Esophagus muscularis mucosa (tissue), 4 donors: ENCODE measurements at places on chromosomes 16 and 17.

DNA sequence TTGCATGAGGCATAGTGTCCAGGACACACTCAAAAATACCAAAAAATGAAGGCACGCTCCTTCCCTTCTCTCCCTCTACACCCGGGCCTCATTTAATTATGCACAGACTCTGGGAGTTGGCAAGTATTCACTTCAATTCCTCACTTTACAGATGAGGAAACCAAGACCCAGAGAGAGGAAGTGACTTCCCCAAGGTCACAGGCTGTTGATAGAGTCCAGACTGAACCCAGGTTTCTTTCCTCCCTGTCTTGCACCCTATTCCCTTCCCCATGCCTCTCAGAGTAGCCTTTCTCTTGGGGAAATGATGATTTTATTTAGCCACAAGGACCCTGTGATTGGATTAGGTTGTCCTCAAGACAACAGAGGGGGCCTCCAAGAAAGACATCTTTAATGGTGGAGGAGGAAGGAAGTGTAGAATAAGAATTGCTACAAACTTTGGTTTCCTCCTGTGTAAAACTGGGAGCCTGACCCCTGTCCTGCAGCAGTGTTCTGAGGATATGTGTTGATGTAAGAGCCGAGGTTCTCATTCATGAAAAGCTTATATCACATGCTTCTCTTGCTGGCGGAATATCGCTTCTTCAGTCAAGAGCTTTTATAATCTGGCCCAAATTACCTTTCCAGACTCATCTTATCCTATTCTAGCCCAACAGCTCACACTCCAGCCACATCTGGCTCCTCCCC is 48.8 kb upstream of the SIAH1 start:
- DNase-seq, result no peak

GRCh38 chr16:31465788-31466370 is 6.1 kb upstream of the TGFB1I1 start:
- DNase-seq, result no peak

DNA sequence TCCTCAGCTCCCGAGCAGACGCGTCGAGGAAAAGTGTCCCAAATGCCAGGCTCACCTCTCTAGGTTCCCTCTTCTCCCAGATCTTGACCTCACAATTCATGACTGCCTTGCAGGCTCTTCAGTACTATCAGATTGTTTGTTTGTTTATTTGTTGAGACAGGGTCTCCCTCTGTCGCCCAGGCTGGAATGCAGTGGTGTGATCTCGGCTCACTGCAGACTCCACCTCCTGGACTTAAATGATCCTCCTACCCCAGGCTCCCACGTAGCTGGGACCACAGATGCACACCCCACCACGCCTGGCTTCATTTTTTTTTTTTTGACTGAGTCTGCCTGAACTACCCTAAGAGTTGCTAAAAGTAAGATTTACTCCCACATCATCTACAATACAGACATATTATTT is 15.9 kb downstream of the TMEM235 start:
- no peak for DNase-seq

DNA sequence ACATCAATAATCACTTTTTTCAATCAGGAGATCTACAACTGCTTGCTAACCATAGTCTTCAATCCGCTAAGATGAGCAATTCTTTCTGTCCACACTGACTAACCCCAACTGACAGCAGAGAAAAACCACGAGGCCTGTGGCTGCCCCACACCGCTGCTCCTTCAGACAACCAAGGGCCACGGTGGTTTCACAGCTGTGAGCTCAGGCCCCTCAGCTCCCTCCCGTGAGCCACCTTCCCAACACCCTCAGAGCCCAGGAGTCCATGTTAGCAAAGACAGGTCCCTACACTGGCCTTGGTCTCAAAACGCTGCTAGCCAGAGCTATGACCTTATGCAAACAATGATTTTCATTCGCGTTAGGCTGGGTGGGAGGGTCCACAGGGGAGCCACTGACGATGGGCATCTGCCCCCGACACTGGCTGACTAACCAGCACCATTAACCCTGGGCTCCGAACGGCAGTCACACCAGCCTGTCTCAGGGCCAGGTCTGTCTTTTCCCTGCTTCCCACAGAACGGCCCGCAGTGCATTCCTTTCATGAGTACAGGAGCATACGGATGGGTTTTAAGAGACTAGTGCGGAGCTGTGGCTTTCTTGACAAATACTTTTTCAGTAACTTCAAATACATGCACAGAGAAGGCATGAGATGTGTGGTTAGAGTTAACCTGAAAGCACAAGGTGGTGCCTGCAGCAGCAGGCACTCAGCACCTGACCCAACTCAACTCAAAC is 67.3 kb downstream of the ANKRD11 start:
- DNase-seq, result no peak

GRCh38 chr16:85286951-85287814 is 174.9 kb upstream of the CIBAR2 start:
- DNase-seq, result no peak

- no peak for DNase-seq
Measured at GRCh38 chr17:77513045-77513444, 372.3 kb downstream of the SEC14L1 start.

GRCh38 chr17:39231591-39232551 is 6.1 kb upstream of the STAC2 start:
- DNase-seq, result no peak

- no peak for DNase-seq
Measured at GRCh38 chr16:20074099-20074991, 655 bp upstream of the GPR139 start.

DNA sequence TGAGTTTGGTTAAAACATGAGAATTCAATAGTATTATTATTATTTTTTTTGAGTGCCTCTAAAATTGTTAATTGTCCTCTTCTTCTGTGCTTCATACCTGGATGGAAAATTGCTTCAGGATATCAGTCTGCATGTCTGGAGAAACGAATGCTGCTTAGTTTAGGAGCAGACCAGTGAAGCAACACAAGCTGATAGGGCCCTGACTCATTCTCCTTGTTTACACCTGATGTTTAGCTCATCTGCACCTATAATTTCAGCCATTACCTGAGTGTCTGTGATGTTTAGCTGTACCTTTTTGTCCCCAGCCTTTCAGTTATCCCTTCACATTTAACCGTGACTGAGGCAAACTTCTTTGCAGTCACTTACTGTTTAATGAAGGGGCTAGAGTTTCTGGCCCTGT is 14.8 kb downstream of the SNTB2 start:
- no peak for DNase-seq

DNA sequence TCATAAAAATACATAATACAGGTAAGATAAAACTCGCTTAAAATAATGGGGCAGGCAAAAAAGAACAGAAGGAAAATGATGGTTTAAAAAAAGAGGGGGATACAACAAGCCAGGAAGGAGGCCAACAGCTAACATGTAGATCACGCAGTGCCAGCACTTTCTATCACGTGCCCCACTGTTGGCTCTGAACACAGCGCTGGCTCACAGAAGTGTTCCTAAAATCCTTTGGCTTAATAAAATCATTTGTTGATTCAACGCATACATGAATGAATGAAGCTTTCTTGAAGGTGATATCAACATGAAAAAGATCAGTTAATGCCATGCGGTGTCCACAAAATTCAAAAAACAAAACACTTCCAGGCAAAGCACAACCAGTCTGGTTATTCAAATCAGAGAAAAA is 8.5 kb downstream of the ITGAE start:
- no peak for DNase-seq

GRCh38 chr17:74671031-74671771 is 41.5 kb downstream of the CD300LF start:
- no peak for DNase-seq

DNA sequence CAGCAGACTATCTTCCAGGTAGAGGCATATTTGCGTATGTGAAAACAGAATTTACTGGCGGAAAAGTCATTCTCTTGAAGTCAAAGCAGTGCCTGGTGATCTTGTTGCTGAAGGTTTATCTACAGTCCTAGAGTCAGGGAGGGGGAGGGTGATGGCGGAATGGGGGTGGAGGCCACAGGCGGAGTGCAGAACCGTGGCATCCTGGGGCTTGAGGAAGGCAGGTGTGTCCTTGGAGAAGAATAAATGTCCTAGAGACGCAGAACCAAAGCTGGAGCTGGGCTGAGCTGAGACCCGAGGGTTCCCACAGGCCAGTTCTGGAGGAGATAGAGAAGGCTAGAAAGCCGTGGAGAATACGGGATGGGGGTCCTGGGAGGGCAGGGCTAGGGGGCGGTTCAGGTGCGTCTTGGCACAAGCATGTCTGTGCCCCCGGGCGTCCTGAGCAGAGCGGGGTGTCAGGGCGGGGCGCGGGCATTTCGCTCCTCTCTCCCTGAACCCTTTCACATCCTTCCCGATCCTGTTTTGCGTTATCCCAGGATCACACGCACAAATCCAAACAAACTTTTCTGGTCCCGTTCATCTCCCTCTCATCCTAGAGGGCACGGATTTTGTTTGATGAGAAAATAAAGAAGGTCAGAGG is 76.9 kb upstream of the CREBBP start:
- DNase-seq, result no peak

DNA sequence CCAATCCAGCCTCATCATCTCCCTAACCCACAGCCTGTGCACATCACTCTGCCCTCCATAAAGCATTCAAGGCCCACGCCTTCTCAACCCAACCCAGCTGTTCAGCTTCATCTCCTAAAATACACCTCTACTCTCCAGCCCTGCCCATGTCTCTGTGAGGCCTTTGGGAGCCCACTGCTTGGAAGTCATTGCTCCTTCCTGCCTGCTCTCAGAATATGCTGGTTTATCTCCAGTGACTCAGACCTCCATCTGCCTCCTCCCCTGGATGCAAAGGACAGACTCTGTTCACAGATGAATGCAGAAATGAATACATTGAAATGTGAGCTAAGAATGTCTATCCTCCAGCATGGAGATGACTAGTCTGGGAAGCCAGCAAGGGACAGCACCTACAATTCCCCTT is 19.0 kb downstream of the KCNG4 start:
- DNase-seq, result no peak

DNA sequence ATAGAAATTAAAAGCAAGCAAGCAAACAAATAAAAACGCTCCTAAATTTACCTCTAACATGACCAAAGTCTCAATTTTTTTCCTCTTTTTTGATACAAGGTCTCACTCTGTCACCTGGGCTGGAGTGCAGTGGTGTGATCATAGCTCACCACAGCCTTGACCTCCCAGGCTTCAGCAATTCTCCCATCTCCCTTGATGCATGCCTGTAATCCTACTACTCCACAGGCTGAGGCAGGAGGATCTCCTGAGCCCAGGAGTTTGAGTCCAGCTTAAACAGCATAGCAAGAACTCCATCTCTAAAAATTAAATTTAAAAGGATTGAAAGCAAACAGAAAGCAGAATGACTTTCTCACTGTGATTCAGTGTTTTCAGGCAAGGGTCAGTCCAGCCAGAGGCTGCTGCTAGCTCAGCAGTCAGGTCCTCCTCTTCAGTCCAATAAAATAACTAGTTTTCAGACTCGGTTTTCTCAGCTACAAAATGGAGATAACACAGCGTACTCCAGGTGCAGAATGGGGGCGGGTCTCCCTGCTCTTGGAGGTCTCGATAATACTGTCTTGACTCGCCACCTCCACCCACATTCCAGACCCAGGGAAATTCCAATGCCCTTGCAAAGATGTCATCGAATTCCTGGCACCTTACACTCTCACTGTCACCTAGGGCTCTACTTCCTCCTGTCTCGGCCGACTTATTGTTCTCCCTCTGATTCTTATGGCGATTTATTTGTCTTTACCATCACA is 20.7 kb upstream of the MRTFB start:
- no peak for DNase-seq

GRCh38 chr16:947255-947921 is 23.4 kb downstream of the LMF1 start:
- no peak for DNase-seq
